ENCODE measurements at places on chromosomes 3 and 15.

- no peak for DNase-seq
Measured at GRCh38 chr3:16741103-16741758, 136.0 kb upstream of the DAZL start.

DNA sequence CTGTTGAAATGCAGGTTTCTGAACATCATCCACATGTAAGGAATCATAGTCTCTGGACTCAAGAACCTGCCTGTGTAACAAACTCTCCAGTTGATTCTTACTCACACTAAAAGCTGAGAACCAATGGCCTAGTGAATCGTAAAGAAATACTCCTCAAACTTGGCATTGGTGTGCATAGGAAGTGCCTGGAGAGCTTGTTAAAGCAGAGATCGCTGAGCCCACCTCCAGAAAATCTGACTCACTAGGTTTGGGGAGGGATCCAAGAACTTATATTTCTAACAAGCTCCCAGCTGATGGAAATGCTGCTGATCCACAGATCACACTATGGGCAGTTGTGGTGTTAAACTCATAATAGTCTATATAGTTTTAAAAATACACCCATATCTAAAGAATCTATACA is 55.8 kb upstream of the LMCD1 start:
- no peak for DNase-seq

DNA sequence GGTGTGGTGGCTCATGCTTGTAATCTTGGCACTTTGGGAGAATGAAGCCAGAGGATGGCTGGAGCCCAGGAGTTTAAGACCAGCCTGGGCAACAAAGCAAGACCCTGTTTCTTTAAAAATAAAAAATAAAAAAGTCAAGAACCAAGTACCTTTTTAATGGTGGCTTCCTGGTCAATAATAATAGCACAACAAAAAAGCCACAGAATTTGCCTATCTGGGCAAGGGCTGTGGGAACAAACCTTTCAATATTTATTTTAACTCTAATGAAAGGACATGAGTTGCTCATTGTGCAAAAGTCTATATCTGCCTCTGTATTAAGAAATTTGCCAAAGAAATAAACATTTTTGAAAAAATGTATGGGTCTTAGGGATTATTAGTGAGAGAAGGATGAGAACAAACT is 2.1 kb downstream of the ZNF609 start:
- DNase-seq, result no peak

- DNase-seq, result no peak
Measured at GRCh38 chr15:90211440-90212143, 10.5 kb downstream of the SEMA4B start.

- no peak for DNase-seq
Measured at GRCh38 chr3:15023249-15023648, 41.9 kb downstream of the MRPS25 start.

DNA sequence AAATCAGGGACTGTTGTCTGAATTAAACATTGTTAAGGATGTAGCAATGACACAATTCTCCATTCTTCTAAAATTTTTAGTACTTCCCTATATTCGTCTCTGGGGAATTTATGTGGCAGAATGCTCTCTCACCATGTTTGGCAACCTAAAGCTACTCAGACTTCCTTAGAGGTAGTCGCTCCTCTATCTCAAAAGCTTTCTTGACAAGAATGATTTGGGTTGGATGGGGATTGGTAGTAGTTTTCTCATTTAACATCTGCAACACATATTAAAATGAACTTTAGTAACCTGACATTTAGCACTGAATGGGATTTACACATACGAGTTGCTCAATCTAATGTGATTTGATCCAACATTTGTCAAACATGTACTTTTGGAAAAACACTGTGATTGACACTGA is 233.3 kb downstream of the RBMS3 start:
- no peak for DNase-seq

DNA sequence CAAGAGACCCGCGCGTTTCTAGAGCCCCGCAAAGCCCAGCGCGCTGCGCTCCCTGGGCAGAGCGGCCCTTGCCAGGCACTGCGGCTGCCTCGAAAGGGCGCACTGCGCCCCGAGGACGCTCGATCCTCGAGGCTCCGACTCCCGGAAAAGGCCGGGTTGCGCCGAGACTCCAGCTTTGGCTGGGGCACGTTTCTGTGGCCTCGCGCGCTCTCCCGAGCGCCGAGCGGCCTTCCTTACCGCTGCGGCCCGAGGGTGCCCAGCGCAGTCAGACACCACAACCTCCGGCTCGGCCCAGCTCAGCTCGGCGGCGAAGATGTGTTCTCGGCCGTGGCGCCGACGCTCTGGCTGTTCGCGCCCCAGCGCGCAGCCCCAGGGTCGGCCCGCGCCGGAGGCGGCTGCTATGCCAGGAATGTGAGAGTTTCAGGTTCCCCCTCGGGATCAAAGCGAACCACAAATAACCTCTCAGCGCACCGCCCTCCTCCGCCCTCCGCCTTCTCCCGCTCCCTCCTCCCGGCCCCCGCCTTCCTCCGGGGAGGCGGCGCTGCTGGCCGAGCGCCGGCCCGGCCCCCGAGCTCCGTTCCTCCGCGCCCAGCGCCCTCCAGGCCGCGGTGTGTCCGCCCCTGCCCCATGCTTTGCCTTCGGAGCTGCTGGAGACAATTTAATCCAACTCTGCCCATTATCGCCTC is at the start of gene AMOTL2:
TSS of gene AMOTL2 (minus strand) at position 343 of the 686 bp plus-strand sequence. CDS start 3,014 bp downstream, outside the sequence.
- no peak for DNase-seq

DNA sequence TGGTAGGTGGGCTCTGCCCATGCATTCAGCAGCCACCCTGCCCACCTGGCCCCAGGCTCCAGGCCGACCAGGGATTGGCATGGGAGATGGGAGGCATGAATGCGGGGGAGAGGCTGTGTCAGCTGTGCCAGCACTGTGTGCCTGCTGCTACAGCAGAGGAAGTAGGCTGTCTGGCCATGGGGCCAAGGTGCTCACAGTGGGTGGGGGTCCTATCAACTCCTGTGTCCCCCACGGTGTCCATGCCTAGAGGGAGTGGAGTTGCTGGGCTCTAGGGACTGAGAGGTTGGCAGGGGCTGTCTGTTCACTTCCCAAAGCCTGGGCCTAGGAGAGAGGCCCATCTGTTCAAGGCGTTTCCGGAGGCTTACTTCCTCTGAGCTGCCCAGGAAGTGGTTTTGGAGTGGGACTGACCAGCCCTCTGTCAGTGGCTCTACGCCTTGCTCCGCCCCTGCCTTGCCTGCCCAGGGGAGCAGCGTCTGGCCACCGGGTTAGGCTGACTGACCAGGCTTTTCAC is 5.8 kb downstream of the PRKCD start:
- DNase-seq, result no peak

- no peak for DNase-seq
Measured at GRCh38 chr3:54138937-54139547, 16.7 kb downstream of the CACNA2D3 start.

GRCh38 chr3:100419406-100419805 is 18.1 kb downstream of the LNP1 start:
- DNase-seq, result no peak

GRCh38 chr3:29385046-29385830 is 104.4 kb downstream of the RBMS3 start:
- DNase-seq, result no peak

GRCh38 chr3:41370307-41370706 is 171.0 kb downstream of the CTNNB1 start:
- DNase-seq, result no peak

Data from stimulated activated CD4-positive, alpha-beta T cell treated with anti-CD3 and anti-CD28 coated beads, Interleukin-1b, Interleukin-23, amount 100 ng/mL, for 4 hours (primary cell).